A549 treated with RU486 at 1 μM for 4 hours (cell line): ENCODE measurements at places on chromosomes 6 and 20. TPM values are rescaled to one million over a fixed set of nuclear protein-coding genes. Genes with fewer than 3 reads are reported as not detected.

COL11A2 gene
- total RNA-seq, result 0.37 to 1.3 TPM (median 0.90 TPM) in 5 replicates

AVP gene
- total RNA-seq, result not detected in 5 replicates

TOX2 gene
- 8.9 to 10.2 TPM (median 9.4 TPM) in 5 replicates for total RNA-seq

FAM209A gene
- 0.21 to 0.59 TPM (median 0.31 TPM) in 4 of 5 replicates, not detected in the other for total RNA-seq

DBNDD2 gene
- 23.3 to 31.4 TPM (median 26.8 TPM) in 5 replicates for total RNA-seq

RAMACL gene
- 0.09 to 0.18 TPM in 2 of 5 replicates, not detected in the others for total RNA-seq

CLDN20 gene
- total RNA-seq, result not detected in 5 replicates

CYP21A2 gene
- not detected in 5 replicates for total RNA-seq
